Stimulated activated CD8-positive, alpha-beta memory T cell treated with anti-CD3 and anti-CD28 coated beads, Interleukin-15, amount 100 ng/mL, for 24 hours (primary cell): ENCODE measurements at places on chromosomes 2 and 18.

DNA sequence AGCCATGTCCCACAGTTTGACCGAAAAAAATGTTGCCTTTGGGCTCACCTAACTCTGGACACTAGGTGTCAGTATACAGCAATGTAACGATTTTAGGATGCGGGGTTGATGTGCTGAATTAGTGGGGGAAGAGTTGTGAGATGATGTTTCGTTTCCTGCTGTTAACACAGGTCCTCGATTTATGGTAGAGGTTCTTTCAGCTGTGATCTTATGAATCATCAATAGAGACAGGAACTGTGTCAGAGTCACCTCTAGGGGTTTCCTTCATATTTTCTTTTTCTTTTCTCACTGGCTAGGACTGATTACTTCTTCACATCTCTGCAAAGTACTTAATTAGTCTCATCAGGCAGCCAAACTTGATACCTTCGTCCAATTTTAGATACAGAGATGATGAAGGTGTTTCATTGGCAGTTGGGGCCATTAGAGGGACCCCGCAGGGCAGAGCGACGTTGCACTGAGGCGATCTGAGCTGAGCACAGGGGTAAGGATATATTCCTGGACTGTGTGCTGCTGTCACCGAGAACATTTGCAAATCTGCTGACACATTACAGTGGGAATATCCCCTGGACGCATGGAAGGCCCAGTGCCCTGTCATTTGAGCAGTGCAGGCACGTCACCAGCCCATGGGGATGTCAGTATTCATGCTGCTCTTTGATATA lies 10.2 kb upstream of the MMADHC start:
- DNase-seq = no peak

DNA sequence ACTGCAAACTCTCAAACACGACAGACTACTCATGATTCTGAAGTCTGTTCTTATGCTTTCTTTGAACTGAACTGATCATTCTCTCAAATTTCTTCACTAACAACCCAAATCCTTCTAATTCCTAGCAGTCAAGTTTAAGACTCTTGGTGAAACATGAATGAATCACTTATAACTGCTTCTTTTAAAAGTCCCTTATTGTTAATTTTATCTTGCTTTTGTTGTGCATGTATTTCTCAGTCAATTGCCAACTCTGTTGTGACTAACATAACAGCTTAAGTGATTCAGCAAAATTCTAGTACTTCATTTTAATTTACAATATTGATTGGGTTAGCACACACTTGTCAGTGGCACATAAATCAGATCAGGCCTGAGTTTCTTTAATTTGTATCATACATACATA lies 357.0 kb upstream of the FSIP2 start:
- DNase-seq = no peak

DNA sequence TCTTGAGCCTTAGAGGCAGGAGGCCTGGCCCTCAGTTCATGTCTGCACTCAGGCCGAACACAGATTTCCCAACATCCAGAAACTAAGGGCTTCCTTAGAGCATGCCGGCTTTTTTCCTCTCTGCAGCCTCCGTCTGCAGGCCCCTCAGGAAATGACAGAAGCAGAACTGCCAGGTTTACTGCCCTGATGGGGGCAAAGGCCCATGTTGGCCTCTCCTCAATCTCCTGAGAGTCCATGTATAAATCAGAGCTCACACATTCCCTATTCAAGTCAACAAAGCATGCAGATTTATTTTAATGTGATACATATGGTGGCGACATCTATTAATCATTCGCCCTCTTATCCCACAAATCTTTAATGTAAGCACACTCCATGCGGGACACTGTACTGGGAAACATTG lies 475.6 kb upstream of the HS6ST1 start:
- no peak for DNase-seq

- no peak for DNase-seq
Observed at GRCh38 chr2:36461039-36461681, 105.6 kb downstream of the CRIM1 start.

GRCh38 chr2:196390243-196391148 lies 219.1 kb upstream of the STK17B start:
- DNase-seq = no peak

- no peak for DNase-seq
Observed at GRCh38 chr18:39969803-39970494, 1985.1 kb upstream of the PIK3C3 start.

GRCh38 chr2:11871421-11871820 lies 125.0 kb downstream of the LPIN1 start:
- no peak for DNase-seq

- no peak for DNase-seq
Observed at GRCh38 chr2:131145040-131145439, 39.9 kb downstream of the PLEKHB2 start.

DNA sequence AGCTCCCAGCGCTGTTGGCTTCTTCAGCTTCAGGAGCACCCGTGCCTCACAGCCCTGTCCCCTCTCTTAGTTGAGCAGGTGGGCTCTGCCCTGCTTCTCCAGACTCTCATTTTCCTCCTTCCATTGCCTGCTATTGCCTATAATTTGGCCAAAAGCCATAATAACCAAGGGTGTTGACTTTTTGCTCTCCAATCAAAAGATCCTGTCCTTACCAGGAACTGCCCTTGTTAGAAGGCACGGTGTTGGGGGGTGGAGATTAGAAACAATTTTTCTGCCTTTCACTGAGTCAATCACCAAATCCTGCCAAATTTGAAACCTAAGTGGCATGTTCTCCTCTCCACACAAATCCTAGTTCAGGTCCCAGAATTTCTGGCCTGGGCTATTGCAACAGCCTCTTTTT lies 16.7 kb upstream of the PDIA6 start:
- no peak for DNase-seq

DNA sequence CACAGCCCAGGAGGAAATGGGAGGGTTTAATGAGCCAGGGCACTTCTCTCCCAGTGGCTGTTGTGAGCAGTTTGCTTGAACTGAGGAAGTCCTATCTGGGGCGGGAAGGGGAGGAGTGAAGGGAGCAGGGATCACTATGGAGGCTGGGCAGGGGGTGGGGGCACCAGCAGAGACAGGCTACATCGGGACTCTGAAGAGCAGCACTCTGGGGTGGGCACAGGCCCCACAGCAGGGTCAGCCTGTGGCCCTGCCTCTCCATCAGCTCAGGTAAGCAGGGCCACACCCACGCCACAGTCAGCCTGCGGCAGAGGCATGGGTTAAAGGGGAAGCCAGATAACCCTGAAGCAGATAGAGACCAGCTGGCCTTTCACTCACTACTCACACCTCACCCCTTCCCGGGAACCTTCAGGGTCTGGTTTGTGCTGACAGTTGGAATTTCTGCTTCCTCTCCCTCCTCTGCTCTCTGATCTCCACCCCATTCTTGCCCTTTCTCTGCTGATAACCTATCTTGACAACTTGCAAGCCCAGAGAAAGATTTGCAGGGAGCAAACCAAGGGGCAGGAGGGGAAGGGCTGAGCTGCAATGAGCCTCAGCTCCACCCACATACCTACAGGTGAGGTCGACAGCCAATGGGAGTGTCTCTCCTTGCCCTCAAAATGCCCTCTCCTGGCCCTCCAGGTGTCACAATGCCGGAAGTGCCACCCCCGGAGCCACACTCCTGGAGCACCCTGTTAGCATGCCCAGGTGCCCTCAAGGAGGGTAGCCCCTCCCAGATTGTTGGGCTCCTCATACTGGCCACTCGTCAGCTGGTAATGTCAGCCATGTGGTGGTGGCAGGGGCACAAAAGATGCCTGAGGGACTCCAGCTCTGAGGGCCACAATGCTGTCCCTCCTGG lies 3.7 kb downstream of the SIGLEC15 start:
- DNase-seq = no peak

DNA sequence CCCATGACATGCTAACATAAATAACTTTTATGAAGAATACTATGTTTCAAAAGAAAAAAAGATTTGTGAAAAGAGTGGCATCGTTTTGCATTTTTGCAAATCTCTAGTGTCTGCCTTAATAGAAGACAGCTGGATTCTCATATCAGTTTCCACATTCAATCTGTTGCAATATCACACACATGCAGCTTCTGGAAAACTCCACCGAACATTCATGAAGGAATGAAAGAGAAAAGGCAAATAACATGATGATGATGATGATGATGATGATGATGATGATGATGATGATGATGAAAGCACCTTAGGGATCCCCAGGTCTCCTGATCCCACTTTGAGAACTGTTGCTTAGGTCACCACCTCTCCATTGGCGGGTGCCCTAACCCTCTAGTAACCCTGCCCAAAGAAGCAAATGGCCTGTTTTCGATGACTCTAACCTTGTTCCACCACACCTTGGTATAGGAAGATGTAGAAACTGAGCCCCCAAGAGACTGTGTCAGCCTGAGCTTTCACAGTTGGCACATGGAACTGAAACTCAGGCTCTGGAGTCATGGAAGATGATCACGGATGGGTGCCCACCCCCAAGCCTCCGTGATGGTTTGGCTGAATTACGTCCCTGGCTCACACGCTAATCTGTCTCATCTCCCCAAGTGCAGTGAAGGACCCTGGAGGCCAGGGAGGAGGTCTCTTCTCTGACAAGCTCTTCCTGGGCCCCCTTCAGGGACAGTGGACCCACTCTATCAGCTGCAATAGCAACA lies 80.1 kb upstream of the SMAD7 start:
- DNase-seq = no peak

- DNase-seq = no peak
Observed at GRCh38 chr2:109202486-109202885, 73.5 kb downstream of the SH3RF3 start.

DNA sequence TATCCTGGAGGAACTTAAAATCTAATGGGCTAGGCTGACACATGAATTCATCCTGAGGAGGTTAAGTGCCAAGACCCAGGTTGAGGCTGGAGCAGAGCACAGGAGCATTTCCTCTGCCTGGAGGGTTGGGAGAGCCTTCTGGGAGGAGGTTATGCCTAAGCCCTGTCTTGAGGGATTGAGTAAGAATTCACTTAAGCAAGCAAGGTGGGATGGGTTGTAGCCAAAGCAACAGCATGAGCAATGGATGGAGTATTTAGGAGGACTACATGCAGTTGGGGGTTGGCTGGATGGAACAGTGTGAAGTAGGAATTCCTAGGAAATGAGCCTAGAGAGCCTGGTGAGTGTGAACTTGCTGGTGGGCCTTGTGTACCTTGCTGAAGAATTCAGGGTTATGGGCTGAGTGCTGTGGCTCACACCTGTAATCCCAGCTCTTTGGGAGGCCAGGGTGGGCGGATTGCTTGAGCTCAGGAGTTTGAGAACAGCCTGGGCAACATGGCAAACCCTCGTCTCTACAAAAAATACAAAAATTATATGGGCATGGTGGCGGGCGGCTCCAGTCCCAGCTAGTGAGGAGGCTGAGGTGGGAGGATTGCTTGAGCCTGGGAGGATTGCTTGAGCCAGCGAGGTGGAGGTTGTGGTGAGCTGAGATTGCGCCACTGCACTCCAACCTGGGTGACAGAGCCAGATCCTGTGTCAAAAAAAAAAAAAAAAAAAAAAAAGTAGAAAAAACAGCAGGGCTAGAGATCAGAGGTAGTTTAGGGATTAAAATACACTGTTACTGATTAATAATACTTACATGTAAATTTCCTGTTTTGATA lies 22.2 kb downstream of the TANC1 start:
- DNase-seq = no peak

GRCh38 chr2:114400890-114401289 lies 41.6 kb upstream of the DPP10 start:
- DNase-seq = no peak

GRCh38 chr2:47471429-47472116 lies 68.6 kb downstream of the MSH2 start:
- no peak for DNase-seq

DNA sequence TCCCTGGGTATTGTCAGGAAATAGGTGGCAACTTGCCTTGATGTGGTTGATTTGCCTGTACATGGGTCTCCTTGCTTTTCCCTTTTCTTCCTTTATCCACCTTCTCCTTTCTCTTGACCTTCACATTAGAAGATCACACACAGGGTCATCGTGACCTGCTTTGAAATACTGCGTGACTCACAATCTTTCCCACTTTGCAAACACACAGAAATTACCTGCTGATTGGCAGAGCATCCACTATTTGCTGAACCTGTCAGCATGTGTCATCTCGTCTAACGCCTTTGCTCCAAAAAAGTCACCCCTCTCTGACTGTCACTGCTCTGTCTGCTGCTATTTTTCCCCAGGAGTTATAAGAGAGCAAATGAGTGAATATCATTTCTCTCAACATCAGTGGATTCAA lies 60.8 kb downstream of the MYO3B start:
- DNase-seq = no peak

DNA sequence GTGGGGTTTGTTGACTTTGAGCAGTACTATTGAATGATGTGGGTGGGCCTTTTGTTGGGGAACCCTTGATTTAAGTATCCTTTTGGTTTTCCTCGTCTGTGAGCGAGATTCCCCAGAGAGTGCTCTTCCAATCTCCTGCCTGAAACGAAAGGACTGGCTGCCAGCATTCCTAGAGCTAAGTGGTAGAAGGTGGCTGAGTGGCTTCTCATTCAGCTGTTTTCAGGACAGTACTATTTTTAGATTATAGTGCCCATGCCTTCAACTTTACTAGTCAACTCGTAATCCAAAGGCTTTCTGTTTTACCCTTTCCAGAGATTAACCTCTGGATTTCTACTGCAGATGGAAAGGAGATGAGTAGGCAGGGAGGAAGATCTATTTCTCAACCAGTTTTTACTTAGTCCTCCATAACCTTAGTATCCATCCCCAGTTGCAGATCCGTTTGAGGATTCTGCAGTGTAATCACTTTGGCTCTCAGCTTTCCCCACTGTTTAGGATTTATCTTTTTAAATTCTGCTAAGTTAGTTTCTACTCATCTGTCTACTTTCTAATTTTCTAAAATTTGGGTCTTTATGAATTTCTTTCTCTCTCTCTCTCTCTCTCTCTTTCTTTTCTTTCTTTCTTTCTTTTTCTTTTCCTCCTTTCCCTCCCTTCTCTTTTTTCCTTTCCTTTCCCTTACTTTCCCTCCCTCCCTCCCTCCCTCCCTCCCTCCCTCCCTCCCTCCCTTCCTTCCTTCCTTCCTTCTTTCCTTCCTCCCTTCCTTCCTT lies 9.2 kb downstream of the SLC4A1AP start:
- DNase-seq = no peak

DNA sequence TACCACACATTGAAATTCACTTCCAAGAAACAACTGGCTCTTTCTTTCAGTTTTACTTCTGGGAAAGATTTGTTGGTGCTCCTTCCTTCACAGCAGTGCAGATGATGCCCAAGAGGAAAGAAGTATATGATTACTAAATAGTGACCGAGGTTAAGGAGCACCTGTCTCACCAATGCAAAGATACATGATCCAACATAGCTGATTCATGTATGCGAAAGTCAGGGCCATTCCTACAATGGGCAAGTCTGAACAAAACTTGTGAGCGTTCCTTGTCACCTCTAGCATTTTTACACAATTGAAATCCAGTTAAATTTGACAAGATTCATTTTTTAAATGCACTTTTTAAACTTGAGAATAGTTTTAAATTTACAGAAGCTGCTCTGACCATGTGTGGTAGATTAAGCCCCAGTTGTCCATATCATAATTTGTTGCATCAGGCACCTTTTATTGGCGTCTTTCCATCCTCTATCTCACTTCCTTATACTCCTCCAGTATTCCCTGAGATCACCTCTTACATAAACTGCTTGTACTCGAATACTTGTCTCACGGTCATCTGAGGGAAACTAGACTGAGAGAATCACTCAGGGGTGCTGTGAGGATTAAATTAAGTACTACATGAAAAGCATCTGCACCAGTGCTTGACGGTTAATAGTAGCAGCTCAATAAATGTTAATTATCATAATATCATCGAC lies 438.8 kb upstream of the CDH20 start:
- DNase-seq = no peak
